ENCODE measurements at places on chromosomes 5 and 9.
A peak's percentile ranks its signal among the peaks of the same experiment; 100 is the strongest.

DNA sequence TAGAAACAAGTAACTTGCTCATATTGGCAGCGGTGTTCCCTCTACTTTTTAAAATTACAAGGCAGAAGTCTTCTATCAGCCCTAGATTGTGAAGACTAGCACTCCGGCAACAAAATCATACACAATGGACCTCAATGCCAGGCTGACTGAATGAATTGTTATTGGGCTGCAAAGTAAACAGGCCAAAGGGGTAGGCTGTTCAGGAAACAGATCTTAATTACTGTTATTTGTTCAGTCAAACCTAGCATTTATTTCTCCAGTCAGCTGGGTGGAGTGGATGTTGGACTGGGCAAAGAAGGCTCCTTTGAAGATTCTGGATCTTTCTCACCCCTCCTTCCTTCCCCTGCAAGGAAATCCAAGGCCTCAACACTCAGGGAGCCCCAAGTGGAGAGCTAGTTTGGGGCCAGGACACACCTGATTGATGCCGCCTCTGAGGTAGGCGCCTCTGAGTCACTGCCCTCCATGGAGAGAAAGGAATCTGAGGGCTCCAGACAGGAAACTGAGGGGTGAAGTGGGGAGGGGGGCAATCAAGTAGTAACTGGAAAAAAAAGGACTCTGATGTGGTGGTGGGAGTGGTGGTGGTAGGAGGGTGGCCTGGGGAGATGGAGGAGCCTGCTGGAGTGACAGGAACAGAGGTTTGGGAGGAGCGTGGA is 35.5 kb downstream of the SERINC5 start:
- DNase-seq = no peak

GRCh38 chr9:74414325-74414724 is 82.8 kb upstream of the RORB start:
- DNase-seq = no peak

GRCh38 chr5:115179030-115179393 is 9.3 kb upstream of the TRIM36 start:
- no peak for DNase-seq

- DNase-seq = no peak
Measured at GRCh38 chr9:8769153-8769552, 969.6 kb upstream of the DMAC1 start.

DNA sequence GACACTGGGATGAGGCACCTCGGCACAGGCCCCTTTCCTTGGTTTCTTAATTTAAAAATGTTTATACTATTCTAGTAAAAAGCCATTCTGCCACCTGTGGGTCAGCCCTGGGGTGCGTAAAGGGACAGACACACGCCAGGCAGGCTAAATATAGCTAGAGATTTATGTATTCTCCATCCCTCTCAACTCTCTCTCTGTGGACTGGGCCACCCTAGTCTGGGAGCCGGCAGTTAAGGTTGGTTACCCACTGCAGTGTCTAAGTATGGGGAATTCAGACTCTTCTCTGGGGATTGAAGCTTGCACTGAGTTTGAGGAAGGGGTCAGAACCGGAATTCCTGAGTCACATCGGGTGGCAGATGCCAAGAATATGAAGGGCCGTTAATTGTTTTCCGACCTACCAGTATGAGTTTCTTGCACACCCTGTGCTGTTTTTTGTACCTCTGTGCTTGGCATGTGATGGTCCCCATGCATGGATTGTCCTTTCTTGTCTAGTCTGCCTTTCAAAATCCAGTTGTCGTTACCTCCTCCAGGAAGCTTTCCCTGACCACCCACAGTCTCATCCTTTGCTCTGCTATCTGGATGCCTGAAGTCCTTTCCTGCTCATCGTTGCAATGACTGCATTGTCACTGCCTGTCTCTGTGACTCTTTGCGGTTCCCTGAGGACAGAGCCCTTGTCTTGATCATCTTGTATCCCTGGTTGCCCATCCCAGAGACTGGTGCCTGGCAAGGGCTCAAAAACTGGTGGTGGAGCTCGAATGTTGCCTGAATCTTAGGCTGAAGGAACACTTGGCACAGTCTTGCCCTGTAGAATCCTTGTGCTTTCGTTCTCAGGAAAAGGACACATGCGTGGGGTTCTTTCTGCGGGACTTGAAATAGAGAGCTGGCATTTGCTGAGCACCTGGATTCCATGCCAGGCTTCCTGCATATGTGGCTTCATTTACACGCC is 2.1 kb downstream of the NEURL1B start:
- DNase-seq = peak; percentile 50

DNA sequence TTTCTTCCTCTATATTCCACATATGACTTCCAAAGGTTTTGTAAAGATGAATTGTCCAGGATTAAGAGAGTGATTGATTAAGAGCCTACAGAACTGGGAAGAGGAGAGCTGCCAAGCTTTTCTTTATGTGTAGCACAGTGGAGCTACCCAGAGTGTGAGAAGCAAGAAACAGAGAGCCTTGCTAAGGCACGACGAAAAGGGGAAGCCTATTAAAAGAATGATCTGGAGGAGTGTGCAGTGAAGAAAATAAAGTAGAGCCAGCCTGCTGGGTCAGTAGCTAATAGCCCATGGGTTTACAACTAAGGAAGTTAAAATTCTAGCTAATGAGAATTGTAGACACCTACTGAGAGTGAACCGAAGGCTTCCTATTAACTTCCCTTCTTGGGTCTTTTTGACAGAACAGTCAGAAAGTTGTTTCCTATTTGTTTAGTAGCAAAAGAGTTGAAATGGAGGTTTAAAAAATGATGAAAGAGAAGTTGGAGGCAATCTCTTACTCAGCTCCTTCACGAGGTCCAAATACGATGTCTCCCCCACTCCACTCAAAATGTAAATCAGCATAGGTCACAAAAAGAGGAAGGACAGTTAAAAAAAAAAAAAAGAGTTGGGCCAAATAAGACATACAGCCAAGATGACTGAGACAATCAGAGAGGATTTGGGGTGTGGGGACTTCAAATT is 957 bp upstream of the PRR16 start:
- DNase-seq = no peak

DNA sequence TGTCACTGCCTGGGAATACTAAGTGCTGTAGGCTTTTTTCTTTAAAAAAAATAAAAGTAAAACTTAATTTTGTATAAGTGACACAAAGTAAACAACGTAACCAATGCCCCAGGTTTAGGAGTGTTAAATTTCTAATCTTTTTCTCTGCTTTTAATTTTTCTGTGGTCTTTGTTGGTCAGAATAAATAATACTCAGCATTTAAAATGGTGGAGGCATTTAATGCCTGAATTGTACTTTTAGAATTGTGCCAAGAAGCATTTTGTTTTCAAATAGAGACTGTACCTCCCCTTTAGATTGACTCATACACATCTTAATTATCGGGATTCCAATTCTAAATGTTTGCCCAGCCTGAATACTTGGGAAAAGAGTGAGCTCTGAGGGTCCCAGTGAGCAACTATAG is 1.6 kb downstream of the DMXL1 start:
- no peak for DNase-seq

- no peak for DNase-seq
Measured at GRCh38 chr5:151051931-151052608, 28.8 kb downstream of the TNIP1 start.

DNA sequence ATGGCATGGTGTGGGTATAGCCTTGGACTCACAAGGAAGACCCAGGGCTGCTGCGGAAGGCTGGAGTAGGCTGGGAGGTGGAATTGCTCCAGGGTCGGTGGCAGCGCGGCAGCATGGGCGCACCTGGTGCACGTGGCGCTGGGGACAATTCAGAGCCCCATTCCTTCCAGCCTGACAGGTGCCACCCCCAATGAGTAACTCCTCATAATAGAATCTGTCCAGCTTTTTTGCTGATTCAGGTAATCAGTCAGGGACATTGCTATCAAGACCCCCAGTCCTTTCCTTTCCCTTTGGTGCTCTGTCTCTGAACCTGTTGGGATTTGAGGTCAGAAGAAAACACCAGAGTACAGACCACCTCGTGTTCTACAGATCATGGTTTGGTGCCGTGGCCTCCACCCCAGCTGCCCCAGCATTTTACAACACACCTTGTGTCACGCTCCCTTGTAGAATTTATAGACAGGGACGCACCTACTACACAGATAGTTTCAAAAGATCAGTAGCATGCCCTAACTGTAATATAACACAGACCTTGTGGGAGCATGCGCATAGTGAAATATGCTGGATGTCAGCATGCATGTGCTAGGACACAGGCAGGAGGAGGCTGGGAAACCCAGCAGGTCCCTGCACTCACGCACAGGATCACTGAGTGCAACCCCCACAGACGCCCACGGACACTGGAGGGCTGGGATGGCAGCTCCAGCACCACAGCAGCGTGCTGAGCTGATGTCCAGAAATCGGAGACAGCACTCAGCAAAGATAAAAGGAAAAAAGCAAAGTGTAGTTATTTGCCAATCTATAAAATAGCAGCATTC is 47.9 kb upstream of the CTSL start:
- DNase-seq = no peak

DNA sequence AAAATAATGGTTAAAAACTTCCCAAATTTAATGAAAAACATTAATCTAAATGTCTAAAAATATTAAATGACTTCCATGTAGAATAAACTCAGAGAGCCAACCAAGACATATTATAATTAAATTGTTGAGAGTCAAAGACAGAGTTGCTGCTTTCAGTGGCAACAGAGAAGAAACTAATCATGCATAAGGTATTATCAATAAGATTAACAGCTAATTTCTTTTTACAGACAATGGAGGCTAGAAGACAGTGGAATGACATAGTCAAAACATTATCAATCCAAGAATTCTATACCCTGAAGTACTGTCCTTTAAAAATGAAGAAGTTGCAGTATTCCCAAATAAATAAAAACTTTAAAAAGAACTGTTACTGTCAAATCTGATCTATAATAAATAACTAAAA is 268.7 kb downstream of the IRX2 start:
- no peak for DNase-seq

- DNase-seq = peak; percentile 80
Measured at GRCh38 chr9:36036780-36037548, at the start of gene RECK. RECK (plus strand) TSS chr9:36036913; CDS start chr9:36036999, 86 bp downstream.

- no peak for DNase-seq
Measured at GRCh38 chr9:115192280-115192679, 74.3 kb upstream of the TNC start.

DNA sequence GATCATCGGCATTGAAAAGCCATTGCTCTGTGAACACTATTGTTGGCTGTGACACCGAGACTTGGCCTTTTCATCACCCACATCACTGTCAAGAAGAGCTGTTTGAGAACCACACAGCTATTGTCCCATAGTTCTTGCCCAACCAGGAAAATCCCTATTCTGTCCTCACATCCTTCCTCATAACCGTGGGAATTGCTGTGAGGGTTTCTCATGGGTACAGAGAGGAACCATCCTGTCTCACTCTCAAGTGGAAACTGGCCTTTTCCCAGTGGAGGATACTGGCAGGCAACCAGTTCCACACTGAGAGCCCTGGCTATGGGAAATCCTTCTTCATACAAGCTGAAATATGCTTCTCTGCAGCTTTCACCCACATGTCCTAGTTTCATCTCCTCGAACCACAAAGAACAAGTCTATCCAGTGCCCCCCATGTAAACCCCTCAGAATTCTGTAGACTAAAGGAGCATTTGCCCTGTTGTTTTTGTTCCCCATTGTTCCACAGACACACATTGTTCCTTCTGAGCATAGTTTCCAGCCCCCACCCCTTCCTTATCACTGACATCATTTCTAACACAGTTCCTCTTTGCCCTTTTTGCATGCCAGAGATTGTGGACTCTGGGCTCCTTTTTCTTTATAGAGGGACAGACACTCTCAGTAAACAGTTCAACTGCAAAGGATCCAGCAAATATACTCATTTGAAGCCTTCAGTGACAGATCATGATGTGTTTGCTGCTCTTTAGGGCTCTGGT is 57.8 kb upstream of the C5orf46 start:
- DNase-seq = no peak

GRCh38 chr9:99986642-99987041 is 80.2 kb downstream of the STX17 start:
- DNase-seq = no peak

GRCh38 chr9:133377721-133378216 is 1.6 kb downstream of the STKLD1 start:
- peak; percentile 41 for DNase-seq

DNA sequence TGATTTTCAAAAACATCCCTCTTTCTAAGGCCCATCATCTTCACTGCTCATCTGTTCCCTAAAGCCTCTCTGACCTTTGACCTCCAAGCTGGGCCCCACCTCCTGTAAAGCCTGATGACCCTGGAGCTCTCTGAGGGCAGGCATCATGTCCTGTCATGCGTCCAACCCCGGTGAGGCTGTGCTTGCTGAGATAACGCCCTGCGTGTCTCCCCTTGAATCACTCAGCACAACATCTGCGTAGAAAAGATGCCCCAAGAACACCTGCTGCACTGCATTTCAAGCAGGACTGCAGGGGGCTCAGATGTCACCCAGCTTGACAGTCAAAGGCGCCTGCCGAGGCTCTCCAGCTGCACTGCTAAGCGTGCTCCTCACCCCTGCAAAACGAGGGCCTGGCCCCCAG is 78.0 kb downstream of the OTULIN start:
- no peak for DNase-seq

GRCh38 chr5:101390151-101390908 is 487.2 kb upstream of the ST8SIA4 start:
- DNase-seq = peak; percentile 37

Data from cerebellar cortex (tissue), 1 donor.